Stimulated activated CD8-positive, alpha-beta memory T cell treated with anti-CD3 and anti-CD28 coated beads, Interleukin-2, amount 100 ng/mL, for 1 hour (primary cell): ENCODE measurements at places on chromosomes 6 and 20.

DNA sequence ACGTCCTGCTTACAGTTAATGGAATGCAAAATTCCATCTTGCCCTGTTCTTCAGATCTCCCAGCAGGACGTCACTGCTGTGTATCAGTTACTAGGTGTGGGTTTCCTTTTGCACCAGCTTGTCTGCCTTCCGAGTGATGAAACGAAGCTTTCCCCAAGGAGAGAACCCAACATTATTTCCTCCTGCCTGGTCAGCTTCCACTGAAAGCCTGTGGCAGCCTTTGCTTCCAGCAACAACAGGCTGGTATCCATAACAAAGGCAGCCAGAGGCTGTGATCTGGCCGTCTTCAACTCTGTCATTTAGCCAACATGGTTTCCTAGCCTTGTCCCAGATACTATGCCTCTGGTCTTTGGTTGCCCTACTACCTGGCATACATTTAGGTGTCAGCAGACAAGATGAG lies 78.9 kb upstream of the HEY2 start:
- DNase-seq = no peak

DNA sequence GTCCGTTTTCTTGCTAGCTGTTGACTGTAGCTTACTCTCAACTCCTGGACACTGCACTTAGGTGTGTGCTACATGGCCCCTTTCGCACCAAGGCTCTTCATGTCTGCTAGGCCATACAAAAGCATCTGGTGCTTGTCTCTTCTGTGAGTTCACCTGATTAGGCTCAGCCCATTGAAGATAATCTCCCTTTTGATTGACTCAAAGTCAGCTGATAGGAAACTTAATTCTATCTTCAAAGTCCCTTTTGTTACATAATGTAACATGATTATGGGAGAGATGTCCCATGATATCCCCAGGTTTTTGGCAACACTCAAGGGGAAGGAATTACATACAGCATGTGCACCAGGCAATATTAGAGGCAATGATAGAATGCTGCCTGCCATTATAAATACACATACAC lies 263.0 kb upstream of the JAG1 start:
- DNase-seq = no peak

GRCh38 chr6:906920-907319 lies 214.0 kb upstream of the EXOC2 start:
- DNase-seq = no peak

DNA sequence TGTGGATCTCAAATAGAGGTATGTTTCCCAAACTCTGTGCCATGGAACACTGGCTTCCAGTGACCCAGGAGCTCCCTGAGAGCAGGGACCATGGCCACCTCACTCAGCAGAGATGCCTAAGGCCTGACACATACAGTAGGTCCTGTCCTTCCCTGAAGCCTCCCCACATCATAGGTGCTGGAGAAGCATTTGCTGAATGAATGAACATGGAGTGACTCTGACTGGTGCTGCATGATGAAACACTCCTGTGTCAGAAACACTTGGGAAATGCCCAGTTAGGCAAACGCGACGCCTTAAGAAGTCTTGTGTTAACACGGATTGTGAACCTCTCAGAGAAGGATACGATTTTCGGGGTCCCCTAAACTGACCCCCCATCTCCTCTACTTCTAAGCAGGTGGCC lies 14.3 kb downstream of the SLA2 start:
- DNase-seq = no peak

DNA sequence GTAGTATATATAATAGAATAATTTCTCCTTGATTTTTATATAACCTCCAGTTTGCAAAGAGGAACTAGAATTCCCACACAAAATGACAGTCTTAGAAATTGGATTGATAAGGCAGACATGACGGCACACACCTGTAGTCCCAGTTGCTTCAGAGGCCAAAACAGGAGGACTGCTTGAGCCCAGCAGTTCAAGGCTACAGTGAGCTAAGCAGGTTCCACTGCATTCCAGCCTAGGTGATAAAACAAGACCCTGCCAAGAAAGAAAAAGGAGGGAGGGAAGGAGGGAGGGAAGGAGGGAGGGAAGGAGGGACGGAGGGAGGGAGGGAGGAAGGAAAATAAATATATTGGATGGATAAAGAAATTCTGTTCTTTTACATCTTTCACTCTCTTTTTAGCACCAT lies 77.6 kb upstream of the SASH1 start:
- DNase-seq = no peak

GRCh38 chr20:34618676-34619075 lies 58.2 kb downstream of the PIGU start:
- no peak for DNase-seq

DNA sequence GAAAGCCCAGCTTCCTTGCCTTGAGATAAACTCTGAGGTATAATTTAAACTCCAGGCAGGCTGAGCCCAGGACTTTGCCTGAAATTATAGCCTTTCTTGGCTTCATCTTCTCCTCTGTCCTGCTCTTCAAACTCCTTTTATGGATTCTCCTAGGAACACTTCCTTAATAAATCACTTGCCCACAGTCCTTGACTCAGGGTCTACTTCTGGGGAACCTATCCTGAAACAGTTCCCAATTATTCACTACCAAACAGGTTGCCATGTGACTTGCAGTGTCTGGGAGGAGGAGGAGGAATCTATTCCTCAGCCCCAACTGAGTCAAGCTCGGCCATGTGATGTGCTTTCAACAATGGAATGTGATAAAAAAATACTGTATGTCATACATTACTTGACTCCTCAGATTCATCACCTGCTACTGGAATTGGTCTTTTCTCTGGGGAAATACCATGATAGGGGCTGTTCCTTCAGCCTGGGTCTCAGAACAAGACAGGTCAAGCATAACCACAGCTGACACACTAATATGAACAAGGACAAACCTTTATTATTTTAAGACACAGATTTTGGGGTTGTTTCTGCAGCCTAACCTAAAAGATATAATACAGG lies 20.5 kb upstream of the CDKN1A start:
- no peak for DNase-seq
